ENCODE measurements at places on chromosomes 3 and 15. TPM values are rescaled to one million over a fixed set of nuclear protein-coding genes. Genes with fewer than 3 reads are reported as not detected.

Gene CD96
- 0.65 TPM for total RNA-seq

Gene SPATA12
- not detected for total RNA-seq

Gene CCR2
- 0.91 TPM for total RNA-seq

Gene MRAS
- 368 TPM for total RNA-seq

Gene FAM107A
- total RNA-seq = 95.2 TPM

Gene ITIH4
- 1.3 TPM for total RNA-seq

Gene OR5H2
- not detected for total RNA-seq

Gene CACNA2D3
- 35.5 TPM for total RNA-seq

Gene CELSR3
- 0.16 TPM for total RNA-seq

Gene FRMD4B
- 16.8 TPM for total RNA-seq

Gene ROPN1
- not detected for total RNA-seq

DNA sequence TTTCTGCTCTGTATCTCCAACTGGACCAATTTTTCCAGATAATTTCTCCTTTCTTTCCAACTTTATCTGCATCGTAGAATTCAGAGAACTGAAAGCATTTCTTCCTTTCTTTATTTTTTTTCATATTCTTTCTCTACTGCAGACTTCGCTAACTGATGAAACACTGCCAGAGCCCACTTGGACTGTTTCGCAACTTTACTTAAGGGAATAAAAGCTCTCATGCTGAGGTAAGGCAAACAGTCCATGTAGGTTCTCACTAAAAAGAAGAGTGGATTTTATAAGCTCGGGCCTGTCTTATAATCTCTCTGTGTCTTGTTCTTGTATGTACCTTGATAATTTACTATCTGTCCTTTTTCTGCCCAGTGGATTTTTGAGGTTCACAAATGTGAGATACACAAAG lies 163.5 kb downstream of the CNTN4 start:
- DNase-seq = no peak

GRCh38 chr3:14428087-14429033 lies 26.0 kb downstream of the SLC6A6 start:
- DNase-seq = no peak

DNA sequence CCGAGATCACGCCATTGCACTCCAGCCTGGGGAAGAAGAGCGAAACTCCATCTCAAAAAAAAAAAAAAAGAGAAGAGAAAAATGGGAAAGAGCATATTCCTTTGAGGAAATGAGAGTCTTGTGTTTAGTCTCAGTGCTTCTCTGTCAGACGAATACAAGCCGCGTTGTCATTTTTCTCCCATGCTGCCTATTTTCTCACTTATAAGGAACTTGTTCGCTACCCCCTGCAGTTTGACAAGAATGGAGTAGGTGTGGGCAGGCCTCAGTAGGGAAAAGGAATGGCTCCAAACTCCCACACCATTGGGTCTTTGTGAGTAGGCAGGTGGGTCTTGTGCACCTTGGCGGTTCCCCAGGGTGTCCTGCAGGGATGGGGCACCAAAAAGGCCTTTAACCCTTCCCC lies 6.5 kb downstream of the GPR160 start:
- no peak for DNase-seq

- DNase-seq = no peak
Observed at GRCh38 chr3:33597257-33597689, 120.8 kb downstream of the CLASP2 start.

DNA sequence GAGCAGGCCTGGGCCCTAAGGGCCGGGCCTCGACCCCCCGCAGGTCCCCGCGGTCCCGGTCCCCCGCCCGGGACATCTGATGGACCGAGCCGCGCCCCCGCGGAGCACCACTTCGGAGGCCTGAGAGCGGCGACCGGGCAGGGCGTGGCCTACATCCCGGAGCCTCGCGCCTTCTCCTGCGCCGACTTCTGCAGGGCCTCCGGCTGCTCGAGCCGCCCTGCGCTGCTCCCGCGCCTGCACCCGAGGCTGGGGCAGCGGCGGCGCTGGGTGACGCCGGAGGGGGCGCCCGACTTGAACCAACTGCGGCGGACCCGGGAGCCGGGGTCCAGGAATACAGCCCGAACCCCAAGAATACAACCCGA lies 14.9 kb upstream of the GP9 start:
- peak; percentile 69 for DNase-seq

- DNase-seq = peak; percentile 67
Observed at GRCh38 chr15:67013696-67014095, 51.7 kb upstream of the SMAD3 start.

DNA sequence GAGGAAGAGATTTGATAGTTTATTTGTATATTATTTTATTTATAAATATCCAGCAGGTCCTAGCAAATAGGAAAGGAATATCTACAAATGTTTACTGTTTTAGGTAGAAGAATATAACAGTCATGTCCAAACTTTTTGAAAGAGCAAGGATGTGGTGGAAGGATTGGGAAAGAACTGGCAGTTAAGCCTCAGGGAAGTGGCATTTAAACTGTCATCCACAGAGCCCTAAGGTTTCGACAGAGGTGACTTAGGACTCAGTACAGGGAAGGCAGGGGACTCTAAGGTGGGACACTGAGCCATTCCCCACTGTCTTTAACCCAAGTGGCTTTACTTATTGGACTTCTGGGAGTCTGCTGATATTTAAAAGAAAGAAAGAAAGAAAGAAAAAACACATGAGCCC lies 11.8 kb upstream of the TMEM87A start:
- DNase-seq = no peak

- no peak for DNase-seq
Observed at GRCh38 chr3:103440539-103441203, 1005.9 kb downstream of the ZPLD1 start.

- DNase-seq = peak; percentile 51
Observed at GRCh38 chr3:56754741-56755417, 46.9 kb downstream of the ARHGEF3 start.

- no peak for DNase-seq
Observed at GRCh38 chr3:3618623-3619022, 180.6 kb upstream of the LRRN1 start.

DNA sequence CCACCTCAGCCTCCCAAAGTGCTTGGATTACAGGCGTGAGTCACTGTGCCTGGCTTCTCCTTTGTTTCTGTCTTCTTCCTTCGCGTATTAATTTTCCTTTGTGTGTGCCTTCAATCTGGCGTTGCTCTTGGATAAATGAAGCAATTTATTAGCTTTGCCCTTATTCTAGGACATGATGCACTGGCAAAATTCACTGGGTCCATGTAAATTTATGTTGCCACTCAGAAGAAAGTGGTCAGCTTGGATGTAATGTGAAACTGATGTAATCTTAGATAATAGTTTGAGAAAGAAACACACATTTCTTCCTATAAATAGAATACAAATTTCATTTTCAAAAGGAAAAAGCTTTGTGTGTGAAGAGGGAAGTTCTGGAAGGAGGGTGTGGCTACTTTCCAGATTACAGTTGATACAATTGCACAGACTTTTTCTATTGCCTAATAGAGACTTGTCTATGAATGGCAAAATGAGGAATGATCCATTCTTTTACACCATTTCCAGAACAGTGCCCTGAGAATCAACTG lies 23.3 kb upstream of the ATP1B3 start:
- no peak for DNase-seq

- peak; percentile 87 for DNase-seq
Observed at GRCh38 chr3:168249550-168250414, 154.1 kb upstream of the GOLIM4 start.

DNA sequence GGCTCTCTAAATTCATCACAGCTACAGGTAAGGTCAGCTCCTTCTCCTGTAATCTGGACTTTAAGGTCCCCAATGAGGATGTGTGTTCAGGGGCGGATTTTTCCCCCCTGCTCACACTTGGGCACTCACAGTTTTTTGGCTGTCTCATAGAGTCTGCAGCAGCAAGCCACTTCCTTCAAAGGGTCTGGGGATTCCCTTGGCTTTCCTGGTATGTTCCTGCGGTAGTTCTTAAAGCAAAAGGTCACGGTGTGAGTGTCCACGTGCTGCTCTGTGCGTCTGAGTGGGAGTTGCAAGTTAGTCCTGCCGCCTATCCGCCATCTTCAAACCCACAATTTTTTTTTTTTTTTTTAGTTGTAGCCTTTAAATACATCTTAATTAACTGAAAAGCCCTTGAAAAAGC lies 15.4 kb upstream of the CFAP20DC start:
- no peak for DNase-seq

DNA sequence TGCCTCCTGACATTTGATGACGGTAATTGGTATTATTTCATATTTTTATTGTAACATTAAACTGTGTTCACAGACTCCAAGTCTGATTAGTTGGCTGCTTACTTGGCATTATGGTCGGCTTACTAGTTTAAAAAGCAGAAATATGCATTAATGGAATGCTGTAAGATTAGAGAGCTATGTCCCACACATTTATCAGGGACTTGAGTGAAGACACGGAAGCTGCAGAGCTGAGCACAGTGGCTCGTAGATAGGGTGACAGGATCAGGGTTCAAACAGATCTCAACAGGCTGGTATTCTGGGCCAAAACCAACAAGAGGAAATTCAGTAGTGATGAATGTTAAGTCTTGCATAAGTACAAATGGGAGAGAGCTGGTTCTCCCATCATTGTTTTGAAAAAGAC lies 113.8 kb downstream of the ADAMTSL3 start:
- no peak for DNase-seq

DNA sequence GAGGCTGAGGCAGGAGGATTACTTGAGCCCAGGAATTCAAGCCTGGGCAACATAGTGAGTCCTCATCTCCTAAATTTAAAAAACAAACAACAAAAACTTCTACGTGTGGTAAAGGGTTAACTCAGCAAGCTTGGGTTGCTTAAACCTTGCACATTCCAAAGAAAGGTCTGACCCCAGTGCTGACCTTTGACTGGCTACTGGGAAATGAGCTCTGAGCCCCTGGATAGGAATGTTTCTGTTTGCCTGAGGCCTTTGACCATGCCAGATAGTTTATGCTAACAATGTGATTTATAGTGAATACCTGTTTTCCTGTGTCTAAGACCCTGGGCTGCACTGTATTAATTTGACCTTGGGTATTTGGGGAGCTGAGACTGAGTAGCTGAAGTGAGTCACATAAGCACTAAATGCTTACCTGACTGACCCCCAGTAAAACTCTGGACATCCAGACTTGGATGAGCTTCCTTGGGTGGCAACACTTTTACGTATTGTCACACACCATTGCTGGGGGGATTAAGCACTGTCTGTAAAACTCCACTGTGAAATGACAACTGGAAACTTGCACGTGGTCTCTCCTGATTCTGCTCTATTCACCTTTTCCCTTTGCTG lies 20.7 kb downstream of the TCAIM start:
- no peak for DNase-seq

DNA sequence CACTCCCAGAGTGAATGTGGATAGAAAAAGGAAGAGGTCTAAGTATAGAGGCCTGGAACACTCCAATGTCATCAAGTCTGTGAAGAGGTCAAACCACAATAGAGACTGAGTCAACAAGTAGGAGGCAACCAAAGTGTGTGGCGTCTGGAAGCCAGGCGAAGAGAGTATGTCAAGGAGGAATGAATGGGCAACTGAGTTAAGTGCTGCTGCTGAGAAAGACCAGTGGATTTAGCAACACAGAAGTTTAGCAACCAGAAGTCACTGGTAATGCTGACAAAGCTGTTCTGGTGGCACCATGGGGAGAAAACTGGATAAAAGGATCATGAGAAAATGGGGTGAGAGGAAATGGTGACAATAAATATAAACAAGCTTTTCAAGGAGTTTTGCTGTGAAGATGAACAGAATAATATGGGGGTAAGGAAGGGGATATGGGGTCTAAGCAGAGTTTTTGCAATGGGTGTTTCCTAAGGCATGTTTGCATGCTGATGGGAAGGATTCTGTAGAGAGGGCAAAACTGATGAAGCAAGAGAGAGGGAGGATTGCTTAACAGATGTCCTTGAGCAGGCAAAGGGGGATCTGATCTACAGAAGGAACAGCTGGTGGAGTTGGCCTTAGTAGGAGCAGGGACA lies 38.4 kb downstream of the PCOLCE2 start:
- DNase-seq = no peak

DNA sequence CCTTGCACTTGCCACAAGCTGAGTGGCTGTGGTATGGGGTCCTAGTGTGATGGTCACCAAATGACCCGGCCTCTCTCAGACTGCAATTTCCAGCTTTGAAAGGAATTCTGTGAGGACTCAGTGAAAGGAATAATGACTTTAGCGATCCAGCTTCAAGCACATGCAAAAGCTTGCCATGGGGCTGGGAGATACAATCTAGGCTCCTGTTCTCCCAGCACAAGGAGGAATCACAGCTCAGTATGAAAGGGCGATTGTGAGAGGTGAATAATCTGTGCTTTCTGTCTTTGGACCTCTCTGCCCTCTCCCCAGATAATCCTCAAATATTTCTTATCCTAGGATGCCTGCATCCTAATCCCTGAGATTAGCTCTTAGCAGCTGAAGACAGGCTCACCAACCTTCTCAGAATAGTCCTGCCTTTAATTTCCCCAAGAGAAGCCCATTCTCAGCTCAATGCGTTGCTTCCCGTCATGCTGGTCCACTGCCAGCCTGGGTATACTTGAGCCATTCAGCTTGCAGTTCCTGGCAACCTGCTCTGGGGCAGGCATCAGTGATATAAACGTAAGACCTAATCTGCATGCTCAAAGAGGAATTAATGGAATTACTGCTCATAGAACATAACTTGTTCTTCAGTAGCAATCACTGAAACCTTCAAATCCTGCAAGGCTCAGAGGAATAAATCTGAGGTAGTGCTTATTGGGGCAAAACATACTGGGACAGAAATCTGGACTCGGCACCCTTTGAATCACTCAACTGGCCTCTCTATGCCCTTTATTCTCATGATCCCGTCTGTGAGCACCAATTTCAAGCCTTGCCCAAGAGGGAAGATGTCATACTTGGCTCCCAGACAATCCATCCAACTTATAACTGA lies 15.1 kb downstream of the TLNRD1 start:
- no peak for DNase-seq

- no peak for DNase-seq
Observed at GRCh38 chr15:45428491-45428890, 50.1 kb upstream of the GATM start.

DNA sequence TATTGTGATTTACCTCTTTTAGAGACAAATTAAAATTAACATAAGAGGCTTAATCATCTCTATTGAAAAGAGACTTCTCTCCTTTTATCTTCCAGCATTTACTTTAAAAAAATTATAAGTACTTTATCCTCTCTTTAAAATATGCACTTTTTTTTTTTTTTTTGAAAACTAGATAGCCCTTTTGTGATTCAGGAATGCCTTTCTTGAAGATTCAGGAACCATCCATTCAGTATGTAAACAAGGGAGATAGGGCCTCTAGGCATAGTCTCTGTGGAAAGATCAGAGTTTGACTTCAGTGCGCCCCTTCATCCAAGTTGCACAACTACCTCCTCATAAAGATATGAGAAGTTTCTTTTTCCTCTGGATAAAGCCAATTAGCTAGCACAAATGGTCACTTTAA lies 1163.7 kb downstream of the SI start:
- no peak for DNase-seq

DNA sequence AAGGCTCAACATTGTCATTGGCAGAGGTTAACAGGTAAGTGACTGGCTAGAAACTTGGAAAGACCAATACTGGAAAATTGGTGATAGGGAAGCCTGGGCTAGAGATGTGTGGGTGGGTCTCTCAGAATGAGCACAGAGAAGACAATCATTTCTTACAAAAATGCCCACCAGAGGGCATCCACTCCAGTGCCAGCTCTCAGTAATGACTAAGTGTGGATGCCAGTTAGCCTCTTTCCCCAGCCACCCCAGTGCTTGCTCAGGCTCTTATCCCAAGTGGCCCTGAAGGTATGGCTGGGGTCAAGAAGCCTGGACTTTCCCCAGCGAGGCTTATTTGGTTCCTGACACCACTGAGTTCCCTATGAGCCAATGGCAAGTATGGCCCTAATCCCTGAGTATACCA lies 115.9 kb upstream of the ST8SIA2 start:
- no peak for DNase-seq

All from Right ventricle myocardium superior (tissue), 1 donor.